ENCODE measurements at places on chromosomes 6 and 20.
A peak's percentile ranks its signal among the peaks of the same experiment; 100 is the strongest.

DNA sequence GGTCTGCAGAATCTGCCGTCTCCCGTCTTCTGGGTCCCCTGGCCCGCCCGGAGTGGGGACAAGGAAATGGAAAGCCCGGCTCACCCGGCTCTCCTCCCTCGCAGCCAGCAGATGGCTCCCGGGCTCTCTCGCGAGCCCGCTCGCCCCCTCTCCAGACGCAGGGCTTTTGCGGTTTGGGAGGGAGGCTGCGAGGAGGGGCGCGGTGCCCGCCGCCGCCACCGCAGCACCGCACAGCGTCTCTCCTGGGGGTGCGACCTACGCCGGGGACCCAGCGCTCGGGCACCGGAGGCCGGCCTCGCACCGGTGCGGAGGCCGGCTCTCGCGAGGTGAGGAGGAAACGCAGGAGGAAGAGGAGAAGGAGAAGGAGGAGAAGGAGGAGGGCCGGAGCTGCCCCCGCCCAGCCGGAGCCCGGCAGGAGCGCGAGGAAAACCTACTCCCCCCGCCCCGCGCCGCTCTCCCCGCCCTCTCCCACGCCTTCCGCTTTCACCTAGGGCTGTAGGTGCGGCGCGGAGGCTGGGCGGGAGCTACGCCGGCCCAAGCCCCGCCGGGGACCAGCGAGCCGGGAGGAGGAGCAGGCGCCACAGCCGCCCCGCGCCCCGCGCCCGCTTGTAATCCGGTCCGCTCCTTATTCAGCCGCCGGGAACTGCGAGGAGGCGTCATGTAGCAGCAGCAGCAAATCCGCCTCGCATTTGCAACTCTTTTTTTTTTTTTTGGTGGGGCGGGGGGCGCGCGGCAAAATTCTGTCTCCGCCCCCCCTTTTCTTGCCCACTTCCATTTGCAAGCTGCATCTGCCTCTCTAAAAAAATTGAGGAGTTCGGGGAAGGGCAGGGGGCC lies at the start of gene CARMIL1:
CARMIL1 (plus strand) TSS at position 461 of the 834 bp plus-strand sequence. CDS start 422 bp downstream, outside the sequence.
- DNase-seq, result peak; percentile 53

GRCh38 chr6:89257346-89257745 lies 40.2 kb upstream of the GABRR1 start:
- no peak for DNase-seq

DNA sequence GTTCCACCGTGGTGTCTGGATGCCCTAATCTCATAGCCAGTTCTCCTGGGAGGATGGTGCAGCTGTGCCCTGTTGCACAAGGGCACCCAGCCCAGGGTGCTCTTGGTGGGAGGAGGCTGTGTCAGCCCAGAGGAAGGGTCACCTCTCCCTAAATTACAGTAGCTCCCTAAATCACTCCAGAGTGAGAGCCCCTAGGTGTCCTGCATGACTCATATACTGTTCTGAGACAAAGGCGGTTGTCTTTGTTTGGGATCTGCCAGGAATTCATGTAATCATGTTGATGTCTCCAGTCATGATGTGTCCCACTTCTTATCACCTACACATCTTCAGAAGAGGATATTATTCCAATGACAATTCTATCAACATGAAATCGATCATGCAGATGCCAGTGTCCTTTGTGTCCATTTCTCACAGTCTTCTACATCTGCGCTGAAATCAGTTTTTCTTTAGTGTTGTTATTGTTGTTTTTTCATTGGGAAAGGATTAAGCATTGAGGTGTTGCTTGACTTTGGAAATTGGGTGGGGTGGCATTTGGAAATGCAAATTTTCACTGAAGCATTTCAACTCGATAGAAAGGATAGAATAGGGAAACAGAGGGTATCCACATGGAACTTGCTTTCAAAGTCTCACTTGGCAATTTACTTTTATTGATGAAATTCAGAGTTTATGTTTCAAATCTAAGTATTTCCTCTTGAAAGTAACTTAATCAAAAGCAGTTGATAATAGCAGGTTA lies 19.5 kb downstream of the PERP start:
- no peak for DNase-seq

GRCh38 chr6:119736296-119737021 lies 386.9 kb upstream of the MAN1A1 start:
- DNase-seq, result no peak

DNA sequence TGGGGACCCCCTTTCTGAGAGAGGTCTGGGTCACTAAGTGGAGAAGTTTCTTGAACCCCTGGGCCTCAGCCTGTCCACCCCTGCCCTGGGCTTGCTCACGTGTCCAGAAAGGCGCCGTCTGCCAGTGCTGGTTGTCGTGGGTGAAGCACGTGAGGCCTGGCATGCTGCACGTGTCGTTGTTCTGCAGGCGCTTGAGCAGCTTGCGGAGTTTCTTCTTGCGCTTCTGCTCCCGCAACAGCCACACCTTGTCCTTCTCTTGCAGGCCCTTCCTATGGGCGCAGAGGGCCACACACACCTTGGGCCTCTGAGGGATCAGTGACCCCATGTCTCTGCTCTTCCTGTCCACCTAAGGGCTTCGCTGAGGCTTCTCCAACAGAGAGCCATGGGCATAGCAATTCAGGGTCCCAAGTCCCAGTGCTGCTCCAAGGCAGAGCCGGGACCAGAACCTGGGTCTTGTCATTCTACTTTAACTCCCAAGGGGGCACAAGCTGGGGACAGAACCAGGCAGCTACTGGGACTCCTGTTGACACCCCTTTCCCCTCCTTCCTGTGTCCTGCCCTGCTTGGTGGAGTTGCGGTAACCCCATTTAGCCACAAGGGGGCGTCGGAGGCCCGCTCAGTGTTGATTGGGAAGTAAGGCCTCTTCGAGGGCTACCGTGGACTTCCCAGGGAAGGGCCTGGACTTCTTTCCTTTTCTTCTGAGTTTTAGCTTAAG lies 121.8 kb downstream of the SULF2 start:
- peak; percentile 56 for DNase-seq

- no peak for DNase-seq
Measured at GRCh38 chr20:47032933-47033578, 138.4 kb downstream of the EYA2 start.

Data from stimulated activated CD4-positive, alpha-beta T cell treated with anti-CD3 and anti-CD28 coated beads, Interleukin-1b, Interleukin-23, amount 100 ng/mL, for 24 hours (primary cell).